ENCODE measurements at places on chromosomes 7 and 10.
A peak's percentile ranks its signal among the peaks of the same experiment; 100 is the strongest.

- DNase-seq = no peak
Measured at GRCh38 chr7:101120315-101120714, 6.6 kb upstream of the SERPINE1 start.

GRCh38 chr10:5949009-5949759 lies 28.2 kb downstream of the IL15RA start:
- peak; percentile 45 for DNase-seq

- no peak for DNase-seq
Measured at GRCh38 chr10:116270771-116271592, 2.0 kb downstream of the GFRA1 start.

- DNase-seq = peak; percentile 59
Measured at GRCh38 chr10:96292971-96293920, 11.0 kb upstream of the DNTT start.

GRCh38 chr7:122847871-122848473 lies 38.3 kb downstream of the CADPS2 start:
- no peak for DNase-seq

DNA sequence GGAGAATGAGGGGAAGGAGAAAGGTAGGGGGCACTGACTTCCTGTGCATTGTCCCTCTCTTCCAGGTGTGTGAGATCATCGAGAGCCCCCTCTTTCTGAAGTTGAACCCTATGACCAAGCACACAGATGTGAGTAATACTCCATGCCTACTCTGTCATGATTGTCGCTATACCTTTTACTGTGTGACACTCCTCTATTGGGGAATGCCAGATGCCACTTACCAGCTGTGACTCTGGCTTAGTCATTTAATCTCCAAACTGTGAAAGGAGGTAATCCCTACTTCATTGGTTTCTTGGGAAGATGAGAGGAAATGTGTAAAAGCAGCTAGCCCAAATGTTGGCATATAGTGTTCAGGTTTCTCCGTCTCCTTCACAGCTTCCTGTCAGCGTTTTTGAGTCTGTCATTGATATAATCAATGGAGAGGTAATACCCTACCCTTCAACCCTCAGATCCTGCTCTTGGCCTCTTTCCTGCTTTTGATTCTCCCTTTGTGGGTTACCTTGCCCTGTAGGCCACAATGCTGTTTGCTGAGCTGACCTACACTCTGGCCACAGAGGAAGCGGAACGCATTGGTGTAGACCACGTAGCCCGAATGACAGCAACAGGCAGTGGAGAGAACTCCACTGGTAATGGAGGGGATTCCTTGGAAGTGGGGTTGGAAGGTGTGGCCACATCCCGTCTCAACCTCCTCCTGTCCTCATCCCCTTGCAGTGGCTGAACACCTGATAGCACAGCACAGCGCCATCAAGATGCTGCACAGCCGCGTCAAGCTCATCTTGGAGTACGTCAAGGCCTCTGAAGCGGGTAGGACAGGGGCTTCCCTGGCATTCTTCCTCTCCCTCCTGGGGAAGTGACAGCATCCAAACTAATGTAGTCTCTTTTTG lies 2.0 kb downstream of the COPS6 start:
- DNase-seq = no peak

DNA sequence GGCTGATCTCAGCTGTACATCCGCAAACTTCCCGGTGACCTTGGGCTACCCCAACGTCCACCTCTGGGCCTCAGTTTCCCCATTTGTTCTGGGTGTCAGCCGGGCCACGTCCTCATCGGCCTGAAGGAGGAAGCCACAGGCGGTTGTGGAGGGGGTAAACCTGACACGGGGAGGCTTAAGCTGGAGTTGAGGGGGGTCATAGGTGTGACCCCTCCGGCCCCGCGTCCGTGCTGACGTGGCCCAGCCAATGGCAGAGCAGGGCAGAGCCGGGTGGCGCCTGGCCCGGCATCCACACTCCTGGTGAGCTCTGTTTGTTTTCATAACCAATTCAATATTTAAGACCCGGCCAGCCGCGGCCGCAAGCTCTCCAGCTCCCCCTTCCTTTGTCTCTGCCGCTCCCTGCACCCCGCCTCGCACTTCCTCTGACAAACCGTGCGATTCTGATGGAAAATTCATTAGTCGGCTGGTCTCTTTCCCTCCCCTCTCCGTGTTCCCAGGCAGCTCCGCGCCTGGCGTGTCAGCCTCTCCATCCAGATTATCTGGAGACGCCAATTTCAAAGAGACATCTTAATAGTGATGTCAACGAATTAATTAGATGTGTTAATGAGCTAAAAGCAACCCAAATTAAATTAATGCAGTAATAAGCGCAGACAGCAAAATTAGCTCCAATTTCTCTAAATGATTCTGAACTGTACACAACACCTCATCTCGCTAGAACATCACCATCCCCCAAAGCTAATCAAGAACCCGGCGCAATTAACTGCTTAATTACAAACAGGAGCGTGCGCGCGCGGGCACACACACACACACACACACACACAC lies 55.4 kb downstream of the MICALL2 start:
- peak; percentile 84 for DNase-seq

DNA sequence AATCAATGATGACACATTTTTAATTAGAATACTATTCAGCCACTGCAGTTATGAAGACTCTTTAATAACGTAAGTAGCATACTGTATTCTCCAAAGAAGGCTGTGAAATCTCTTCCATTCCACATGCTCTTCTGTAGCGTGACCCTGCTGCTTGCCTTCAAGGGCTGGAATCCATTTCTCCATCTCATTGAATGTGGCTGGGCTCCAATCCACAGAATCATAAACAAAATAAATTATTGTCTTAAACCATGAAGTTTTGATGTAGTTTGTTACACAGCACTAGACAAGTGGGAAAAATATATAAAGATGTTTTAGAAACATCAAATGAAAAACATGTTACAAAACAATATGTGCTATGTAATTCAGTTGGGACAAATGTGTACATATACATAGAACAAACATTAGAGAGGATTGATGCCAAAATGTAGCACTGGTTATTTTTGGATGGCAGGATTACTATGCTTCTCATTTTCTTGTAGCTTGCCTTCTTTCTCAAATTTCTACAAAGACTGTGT lies 410.8 kb upstream of the PODXL start:
- DNase-seq = no peak

DNA sequence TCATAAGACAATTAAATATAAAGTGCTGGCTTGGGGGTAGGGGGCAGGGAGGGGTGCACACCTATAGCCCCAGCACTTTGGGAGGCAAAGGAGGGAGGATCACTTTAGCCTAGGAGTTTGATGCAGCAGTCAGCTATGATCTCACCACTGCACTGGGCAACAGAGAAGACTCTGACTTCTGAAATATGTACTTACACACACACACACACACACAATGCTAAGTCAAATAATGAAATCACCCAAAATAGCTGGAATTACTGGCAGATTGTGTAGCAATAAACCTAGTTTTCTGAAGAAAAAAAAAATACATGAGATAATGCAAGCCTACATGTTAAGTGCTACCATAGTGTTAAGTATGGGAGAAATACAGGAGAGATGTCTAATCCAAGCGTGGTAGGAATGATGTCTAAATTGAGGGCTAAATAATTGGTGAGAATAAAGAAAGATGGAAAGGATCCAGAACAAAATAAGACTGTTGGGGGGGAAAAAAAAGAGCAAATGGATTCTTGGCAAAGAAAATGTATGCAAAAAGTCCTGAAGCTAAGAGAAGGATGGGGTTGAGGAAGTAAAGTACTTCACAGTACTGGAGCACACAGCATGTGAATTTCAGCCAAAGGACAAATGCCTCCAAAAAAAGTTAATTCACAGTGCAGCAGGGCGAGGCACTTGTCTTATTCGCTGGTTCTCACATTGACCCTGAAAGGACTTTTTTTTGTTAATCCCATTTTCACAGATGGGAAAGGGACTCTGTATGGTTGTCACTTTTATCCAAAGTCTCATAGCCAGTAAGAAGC lies 73.9 kb downstream of the IGF2BP3 start:
- DNase-seq = no peak

- no peak for DNase-seq
Measured at GRCh38 chr7:98984126-98984525, 105.8 kb downstream of the TRRAP start.

GRCh38 chr7:44305564-44306507 lies 19.6 kb downstream of the CAMK2B start:
- peak; percentile 1 for DNase-seq

DNA sequence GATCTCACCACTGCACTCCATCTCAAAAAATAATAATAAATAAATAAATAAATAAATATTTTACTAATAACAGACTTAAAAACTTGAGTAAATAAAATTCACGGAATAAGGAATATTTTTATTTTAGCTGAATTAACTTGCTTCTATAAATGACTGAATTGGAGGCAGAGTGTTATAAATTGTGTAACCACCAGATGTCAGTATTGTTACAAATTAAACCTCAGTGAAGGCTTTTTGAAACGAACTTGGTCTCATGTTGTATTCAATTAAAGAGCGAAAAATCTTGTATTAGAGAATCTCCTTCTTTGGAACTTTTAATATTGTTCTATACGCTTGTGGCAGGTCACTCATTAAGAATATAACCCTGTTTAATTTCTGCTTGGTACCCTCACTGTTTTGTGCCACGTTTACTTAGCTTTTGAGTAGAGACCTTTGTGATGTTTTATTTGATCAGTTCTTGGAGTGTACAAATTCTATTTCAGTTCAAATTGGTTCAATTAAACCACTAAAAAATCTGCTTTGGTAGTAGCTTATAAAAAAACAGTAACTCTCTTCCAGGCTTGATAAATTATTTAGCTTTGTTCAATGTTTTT lies 45.6 kb upstream of the SCIN start:
- peak; percentile 64 for DNase-seq

DNA sequence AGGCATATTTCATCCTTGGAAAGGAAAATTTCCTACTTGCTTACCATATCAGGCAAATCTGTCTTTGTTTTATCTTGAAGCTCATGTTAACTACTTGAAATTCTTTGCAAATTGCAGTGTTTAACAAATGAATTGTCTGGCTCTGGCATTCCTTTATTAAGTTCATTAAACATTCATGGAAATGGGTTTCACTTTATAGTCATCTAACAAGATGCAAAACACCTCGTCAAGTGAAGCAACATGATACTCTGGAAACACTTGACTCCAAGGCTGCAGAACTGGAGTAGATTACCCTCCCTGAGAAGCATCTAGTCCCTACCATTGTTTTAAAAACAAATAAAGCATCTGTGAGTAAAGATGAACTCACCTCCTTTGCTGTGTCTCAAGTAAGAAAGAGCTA lies 1086.9 kb downstream of the NRG3 start:
- no peak for DNase-seq

GRCh38 chr10:7773845-7774801 lies 13.7 kb downstream of the KIN start:
- DNase-seq = no peak

- no peak for DNase-seq
Measured at GRCh38 chr10:103711351-103711994, 143.9 kb downstream of the SH3PXD2A start.

GRCh38 chr7:27242154-27242553 lies 448 bp upstream of the EVX1 start:
- no peak for DNase-seq

GRCh38 chr7:12211711-12212485 lies 804 bp downstream of the TMEM106B start:
- peak; percentile 25 for DNase-seq

- DNase-seq = no peak
Measured at GRCh38 chr10:76543655-76544054, 1094.0 kb downstream of the KCNMA1 start.

GRCh38 chr10:101226491-101227428 lies 2.5 kb downstream of the LBX1 start:
- no peak for DNase-seq

DNA sequence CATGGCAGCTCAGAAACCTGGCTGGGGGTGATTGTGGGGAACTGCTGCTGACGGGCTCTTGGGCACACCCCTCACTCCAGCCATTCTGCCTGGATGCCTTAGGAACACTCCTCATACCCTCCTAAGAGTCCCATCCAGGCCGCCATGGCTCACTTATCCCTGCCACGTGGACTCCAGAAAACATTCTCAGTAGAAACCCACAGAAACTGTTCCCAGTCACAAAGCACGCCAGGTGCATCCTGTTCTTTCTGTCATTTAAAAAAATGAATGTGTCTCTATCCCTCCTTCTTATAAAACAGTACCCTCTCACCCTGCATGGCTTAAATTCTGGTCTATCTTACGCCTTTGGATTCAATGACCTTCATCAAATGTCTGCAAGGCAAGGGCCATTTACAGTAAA lies 177.7 kb downstream of the CUX1 start:
- no peak for DNase-seq

DNA sequence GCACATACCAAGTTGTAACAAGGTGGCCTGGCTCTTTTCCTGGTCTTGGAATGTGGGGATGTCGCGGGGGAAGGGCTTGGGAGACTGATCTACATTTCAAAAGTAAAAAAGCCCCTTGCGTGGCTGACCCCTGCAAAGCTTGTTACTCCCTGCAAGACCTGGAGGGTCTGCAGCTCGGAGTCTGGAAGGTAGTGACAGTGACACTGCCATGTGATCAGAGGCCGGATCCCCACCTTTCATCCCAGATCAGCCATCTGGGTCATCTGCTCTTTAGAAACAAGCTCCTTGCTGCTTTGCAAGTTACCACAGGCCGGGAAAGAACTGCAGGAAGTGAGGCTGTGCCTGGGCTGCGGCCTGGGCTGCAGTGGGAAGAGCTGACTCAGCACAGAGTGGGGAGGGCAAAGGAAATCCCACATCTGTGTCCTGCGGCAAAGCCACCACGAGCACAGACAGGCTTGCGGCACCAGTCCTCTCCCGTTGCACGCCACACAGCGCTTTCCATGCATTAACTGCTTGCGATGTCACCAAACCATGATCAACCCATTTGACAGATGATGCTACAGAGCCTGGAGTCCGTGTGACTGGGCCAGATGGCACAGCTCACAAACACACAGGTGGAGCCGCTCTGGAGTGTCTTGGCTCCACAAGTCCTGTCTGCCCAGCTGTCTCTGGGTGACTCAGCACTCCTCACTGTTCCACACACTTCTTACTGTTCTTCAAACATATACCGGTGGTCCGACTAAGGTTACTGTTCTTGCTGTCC lies 97.7 kb downstream of the SH3PXD2A start:
- peak; percentile 95 for DNase-seq

GRCh38 chr7:46854958-46855473 lies 726.9 kb downstream of the TNS3 start:
- no peak for DNase-seq

GRCh38 chr7:106424476-106425016 lies 139.8 kb upstream of the NAMPT start:
- DNase-seq = no peak

- DNase-seq = no peak
Measured at GRCh38 chr7:116630357-116630756, 41.6 kb upstream of the MET start.

- no peak for DNase-seq
Measured at GRCh38 chr7:4058158-4058557, 623.9 kb upstream of the FOXK1 start.

Data from NB4 (cell line).